Activated CD4-positive, CD25-positive, alpha-beta regulatory T cell (primary cell): ENCODE measurements at places on chromosomes 11 and 22.

DNA sequence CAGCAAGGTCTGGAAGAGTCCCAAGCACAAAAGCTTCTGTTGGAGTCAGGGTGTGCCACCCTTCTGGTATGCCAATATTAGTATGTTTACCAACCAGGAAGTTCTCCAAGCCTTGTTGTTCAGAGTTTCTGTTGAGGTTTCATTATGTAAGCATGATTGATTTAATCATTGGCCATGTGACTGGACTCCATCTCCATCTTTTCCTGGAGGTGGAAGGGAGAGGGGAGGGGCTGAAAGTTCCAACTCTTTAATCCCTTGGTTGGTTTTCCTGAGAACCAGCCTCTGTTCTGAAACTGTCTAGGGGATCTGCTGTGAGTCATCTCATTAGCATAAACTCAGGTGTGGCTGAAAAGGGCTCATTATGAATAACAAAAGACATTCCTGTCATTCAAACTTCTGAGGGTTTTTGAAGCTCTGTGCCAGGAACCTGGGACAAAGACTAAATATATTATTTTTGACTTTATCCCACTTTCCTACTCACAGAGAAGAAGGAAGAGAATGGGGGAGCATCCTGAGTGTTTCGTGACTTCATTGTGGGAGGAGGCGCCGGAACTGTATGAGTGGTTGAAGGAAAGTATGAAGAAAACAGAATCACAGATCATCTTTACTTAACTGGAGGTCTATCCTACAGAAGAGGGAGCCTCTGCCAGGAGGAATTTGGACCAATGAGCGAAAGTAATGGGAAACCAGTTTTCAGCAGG lies 138.2 kb downstream of the NECTIN1 start:
- no peak for DNase-seq

GRCh38 chr11:113971506-113972195 lies 3.3 kb upstream of the HTR3A start:
- DNase-seq: no peak

DNA sequence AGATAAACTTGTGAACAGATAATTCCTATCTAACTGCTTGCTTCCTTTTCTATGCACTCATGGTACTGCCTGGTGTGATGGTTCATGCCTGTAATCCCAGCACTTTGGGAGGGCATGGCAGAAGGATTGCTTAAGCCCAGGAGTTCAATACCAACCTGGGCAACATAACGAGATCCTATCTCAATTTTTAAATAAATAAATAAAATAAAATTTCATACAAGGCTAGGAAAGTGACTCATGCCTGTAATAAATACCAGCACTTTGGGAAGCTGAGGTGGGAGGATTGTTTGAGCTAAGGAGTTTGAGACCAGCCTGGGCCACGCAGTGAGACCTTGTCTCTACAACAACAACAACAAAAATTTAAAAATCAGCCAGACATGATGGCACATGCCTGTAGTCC lies 166.6 kb downstream of the COMMD9 start:
- DNase-seq: no peak

DNA sequence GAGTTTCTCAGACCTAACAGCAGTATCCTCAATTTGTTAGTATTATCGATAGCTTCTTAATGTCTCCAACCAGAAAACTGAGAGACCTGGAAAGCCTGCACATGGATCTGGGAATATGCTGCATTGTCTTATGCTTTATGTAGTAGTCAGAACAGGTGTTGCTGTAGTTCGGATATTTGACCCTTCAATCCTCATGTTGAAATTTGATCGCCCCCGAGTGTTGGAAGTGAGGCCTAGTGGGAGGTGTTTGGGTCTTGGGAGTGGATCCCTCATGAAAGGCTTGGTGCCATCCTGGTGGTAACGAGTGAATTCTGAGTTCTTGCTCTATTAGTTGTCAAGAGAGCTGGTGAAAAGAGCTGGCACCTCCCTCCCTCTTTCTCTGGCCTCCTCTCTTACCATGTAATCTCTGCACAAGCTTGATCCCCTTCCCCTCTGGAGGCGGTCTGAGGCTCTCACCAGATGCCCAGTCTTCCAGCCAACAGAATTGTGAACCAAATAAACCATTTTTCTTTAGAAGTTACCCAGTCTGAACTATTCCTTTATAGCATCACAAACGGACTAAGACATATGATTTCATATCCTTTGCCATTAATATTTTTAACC lies 227.1 kb downstream of the DDX10 start:
- no peak for DNase-seq

DNA sequence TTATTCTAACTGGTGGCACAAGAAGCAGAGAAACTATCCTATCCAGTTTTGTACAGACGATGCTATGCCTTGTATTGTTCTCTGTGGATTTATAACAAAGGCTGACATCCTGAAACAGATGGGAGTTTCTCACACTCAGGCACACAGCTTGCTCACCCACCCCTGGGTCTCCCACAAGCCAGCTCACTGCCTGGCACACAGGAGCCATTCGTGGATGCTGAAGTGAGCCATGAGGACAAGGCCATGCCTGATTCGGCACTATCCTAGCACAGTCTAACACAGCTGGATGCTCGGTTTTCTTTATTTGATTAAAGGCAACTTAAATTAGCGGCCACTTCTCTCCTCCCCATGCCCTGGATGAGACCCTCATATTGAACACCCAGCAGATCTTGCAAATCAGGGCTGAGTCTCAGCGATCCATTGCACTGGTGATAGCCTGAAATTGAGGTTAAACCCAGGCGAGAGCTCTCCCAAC lies 25.7 kb upstream of the TMPRSS4 start:
- DNase-seq: no peak

DNA sequence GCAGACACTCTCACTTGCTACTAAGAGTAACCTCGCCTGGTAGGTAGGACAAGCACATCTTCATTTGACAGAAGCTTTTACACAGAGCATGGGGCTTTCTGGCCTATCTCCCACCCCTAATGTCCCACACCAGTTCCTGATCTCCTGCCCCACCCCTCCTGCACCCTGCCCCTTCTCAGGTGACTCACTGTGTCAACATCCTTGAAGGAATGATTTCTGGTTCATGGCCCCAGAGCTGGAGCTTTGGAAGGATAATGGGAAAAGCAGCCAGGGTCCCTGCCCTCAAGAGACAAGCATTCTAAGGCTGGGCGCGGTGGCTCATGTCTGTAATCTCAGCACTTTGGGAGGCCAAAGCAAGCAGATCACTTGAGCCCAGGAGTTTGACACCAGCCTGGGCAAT lies 47.2 kb downstream of the LRFN4 start:
- DNase-seq: no peak

- no peak for DNase-seq
These were observed 149.8 kb upstream of the LARGE1 start for GRCh38 chr22:34070051-34070450.

- DNase-seq: peak; percentile 63
These were observed 21.2 kb downstream of the PTPRJ start for GRCh38 chr11:48001438-48002021.

DNA sequence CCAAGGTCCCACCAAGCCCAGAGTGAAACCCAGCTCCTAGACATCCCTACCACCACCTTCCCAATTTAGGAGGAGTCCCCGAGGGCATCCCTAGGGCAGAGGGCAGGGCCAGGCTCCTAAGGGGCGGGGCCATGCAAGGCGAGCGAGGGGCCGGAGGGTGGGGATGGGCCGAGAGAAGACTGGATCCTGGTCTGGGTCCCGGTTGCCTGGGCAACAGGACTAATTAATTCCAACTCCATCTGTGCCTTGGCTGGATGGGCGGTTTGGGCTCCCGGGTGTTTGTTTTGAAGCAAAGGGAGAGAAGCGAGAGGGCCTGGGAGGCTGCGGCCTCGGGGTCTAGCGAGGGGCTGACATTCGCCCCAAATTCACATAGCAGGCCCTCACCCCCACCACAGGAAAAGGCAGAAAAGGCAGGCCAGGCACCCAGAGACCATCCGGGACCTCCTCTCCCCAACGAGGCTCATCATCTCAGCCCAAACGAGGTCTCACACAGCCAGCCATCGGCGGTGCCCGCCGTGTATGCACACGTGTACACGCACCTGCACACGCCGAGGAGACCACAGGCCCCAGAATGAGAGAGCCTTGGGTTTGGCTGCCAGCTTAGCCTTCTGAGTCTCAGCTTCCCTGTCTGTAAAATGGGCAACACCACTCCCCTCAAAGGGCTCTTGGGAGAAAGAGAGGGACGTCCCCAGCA lies 23.9 kb downstream of the ELFN2 start:
- no peak for DNase-seq

DNA sequence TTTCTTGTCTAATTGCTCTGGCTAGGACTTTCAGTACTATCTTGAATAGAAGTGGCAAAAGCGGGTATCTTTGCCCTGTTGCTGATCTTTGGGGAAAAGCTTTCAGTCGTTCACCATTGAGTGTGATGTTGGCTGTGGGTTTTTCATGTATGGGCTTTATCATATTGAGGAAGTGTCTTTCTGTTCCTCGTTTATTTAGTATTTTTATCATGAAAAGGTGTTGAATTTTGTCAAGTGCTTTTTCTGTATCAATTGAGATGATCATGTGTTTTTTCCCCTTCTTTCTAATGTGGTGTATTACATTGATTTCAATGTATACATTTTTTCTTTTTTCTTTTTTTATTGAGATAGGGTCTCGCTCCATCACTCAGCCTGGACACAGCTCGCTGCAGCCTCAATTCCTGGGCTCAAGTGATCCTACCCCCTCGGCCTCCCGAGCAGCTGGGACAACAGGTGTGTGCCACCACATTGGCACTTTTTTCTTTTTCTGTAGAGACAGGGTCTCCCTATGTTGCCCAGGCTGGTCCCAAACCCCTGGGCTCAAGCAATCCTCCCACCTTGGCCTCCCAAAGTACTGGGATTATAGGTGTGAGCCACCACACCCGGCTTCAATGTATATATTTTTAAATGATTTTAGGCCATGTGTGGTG lies 5.3 kb upstream of the GNB1L start:
- DNase-seq: no peak

DNA sequence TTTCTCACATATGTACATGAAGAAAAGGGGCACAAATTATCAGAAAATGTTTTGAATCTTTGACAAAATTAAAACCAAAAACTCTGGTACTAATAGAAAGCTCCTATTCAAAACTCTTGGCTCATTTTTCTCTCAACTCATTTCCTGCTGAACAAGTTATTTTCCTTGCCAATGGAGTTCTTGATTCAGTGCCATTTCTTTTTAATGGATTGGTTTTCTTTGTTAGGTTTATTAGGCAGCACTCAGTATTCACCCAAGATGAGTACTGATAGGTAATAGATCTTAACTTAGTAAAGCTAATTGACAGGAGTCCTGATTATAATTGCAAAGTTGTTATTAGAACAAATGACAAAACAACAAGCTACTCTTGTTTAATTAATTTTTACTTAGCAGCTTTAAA lies 279.4 kb upstream of the PDGFD start:
- DNase-seq: no peak

GRCh38 chr11:62926680-62927455 lies 5.7 kb upstream of the CHRM1 start:
- DNase-seq: no peak

DNA sequence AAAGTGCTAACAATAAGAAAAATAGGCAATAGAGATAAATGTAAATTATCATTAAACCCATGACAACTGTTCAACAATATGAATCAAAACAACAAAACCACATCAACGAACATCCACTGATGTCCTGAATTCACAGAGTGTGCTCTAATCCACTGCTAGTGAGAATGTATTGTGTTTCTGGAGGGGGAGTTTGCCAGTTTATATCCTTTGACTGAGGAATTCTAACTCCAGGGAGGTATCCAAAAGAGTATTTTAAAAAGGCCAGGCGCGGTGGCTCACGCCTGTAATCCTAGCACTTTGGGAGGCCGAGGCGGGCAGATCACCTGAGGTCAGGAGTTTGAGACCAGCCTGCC lies 1.7 kb upstream of the WEE1 start:
- DNase-seq: no peak

DNA sequence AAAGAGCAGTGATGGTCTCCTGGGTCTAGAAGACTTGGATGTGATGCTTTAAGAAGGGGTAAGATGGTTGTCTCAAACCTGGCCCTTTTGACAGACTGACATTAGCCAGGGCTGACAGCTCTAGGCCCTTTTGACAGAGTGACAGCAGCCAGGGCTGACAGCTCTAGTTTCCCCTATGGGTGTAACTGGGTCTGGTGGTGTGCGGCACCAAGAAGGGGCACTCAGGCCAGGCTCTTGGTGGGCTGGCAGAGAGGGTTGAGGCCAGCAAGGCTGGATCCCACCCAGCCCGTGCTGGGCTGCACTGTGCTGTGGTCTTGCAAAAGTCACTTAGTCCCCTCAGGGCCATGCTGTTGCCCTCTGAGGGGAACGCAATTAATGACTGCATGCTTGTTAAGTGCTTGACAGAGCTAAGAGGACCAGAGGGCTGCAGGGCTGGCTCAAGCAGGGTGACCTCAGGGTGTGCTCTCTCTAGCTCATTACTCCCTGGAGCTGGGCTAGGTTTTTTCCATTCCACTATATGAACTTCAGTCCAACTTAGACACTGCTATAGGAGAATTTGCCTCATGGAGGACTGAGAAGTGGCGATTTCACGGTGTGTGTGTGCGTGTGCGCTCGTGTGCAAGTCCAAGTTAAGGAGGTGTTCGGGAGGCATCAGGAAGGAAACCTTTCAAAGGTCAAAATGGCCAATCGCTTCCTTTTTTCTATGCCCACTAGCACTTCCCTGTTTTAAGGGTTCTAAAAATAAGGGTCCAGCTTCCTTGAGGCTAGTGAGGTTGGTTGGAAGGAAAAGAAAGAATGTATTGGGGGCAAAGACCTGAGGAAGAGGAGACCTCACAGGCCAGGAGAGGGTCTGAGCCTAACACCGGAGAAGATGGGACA lies 4.4 kb downstream of the UBASH3B start:
- DNase-seq: no peak

DNA sequence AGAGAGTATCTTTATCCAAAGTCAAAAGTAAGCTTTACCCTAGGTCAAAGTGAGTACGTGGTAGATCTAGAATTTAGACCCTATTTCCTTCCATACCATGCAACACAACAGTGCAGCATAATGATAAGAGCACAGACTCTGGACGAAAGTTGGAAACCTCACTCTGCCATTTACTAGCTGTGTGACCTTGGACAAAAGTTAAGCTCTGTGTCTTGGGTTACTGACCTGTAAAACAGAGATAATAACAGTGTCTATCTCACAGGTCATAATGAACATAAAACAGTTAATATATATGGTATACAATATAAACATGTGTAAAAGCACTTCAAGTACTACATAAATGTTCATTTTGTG lies 13.6 kb upstream of the CHRNA10 start:
- no peak for DNase-seq

DNA sequence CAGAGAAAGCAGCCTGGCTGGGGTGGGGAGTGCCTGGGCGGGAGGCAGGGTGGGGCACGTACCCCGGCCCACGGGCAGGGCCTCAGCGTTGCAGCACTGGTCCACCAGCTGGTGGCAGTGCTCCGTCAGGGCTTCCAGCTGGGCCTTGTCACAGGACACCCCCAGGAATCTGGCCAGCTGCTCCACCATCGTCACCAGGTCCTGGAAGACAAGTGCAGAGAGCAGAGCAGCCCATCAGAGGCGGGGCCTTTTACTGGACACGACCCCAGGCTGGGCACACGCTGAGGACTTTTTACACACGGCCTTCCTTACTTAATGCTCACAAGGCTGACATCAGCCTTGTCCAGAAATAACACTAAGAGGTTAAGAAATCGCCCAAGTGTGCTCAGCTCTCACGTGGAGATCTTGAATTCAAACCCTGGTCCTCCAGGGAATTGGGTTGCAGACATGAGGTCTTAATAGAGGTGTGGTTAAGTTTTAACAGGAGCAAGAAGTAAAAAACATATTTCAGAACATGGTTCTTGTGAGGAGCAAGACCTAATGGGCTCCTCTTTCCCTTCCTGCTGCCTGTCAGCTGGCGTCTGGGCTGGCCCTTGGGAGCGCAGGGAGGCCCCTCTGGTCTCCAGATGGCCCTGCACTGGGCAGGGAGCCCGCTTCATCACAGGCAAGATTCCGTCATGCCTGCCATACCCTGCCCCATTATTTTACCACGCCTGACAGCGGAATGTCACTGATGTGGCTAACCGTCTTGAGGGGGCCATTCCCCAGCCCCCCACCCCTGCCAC lies 17.1 kb upstream of the EFCAB6 start:
- DNase-seq: no peak
